ENCODE measurements at places on chromosomes 5 and 9.

DNA sequence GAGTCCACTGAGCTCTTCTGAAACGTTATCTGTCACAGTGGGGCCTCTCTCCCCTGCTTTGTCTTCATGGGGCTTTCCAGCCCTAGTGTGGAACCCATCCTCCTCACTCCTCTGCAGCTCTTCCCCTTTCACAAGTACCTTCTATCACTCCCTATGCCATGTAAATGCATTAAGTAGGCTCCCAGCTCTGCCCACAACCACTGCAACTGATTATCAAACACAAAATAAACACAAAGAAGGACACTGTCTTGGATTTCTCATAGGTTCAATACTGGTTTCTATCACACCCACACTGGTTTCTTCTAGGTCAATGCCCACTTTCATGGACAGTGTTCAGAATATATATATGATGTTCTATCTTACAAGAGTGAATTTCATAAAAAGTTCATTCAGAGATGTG, 139.4 kb downstream of the GNAQ start:
- DNase-seq, result no peak

- DNase-seq, result no peak
Observed at GRCh38 chr9:7976167-7976755, 176.7 kb upstream of the DMAC1 start.

DNA sequence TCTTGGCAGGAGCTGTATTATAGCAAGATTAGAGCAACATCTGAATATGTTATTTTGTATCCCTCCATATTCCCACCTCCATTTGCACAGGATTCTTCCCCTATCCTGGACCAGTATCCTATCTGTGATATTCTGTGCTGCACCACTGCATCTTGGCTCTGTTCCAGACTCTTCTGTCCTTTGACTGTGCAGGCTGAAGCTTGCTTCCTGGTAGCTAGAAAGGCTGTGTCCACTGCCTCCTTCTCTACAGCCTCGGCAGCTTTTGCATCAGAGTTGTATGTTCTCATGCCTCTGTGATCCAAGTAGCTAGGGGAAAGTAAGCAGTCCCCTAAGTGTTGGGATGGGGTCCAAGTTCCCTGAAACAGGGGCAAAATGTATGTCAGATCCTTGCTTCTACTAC, 104.1 kb downstream of the GAS1 start:
- DNase-seq, result no peak

GRCh38 chr9:136527721-136528710, 17.8 kb downstream of the NOTCH1 start:
- no peak for DNase-seq

GRCh38 chr5:21856987-21857386, 996.2 kb downstream of the CDH12 start:
- no peak for DNase-seq
